SIG-M5 (cell line): ENCODE measurements at places on chromosomes 12 and 14.

GRCh38 chr12:106945261-106945851, 10.4 kb upstream of the TMEM263 start:
- DNase-seq: no peak

GRCh38 chr12:57539134-57539768, 7.7 kb downstream of the DCTN2 start:
- no peak for DNase-seq

DNA sequence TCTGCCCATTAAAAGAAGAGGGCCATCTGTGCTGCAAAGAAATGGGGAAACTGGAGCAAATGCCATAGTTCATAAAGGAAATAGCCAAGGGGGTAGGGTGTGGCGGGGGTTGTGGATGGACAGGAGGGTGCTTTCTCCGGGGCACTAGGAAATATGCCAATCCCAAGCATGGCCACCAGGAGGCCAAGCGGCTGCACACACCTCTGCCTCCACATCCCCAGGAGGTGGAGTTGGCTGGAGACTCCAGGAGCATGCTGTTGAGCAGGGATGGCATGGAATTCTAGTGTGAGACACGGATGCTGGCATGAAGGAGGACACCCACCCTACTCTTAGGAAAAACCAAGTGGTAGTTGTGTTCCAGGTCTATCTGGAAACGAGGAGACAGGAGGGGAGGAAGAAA, 25.2 kb downstream of the NID2 start:
- no peak for DNase-seq

DNA sequence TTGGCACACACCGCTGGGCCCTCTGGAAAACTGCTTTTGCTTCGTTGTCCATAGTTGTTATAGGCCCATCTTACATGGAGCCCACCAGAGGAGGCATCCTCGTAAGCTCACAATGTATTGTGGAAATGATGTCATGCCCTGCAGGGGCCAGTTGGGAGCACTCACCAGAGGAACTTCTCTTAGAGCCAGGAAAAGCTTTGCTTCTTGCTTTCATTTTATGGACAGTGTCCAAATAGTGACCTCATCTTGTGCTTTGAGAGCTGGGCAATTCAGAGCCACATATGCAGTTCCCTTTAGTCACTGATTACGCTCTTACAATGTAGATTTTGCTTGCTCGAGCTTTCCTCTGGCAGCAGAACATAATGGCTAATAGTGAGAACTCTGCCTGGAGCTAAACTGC, 275.6 kb downstream of the AACS start:
- DNase-seq: no peak

GRCh38 chr14:29858299-29858698, 69.3 kb downstream of the PRKD1 start:
- no peak for DNase-seq

DNA sequence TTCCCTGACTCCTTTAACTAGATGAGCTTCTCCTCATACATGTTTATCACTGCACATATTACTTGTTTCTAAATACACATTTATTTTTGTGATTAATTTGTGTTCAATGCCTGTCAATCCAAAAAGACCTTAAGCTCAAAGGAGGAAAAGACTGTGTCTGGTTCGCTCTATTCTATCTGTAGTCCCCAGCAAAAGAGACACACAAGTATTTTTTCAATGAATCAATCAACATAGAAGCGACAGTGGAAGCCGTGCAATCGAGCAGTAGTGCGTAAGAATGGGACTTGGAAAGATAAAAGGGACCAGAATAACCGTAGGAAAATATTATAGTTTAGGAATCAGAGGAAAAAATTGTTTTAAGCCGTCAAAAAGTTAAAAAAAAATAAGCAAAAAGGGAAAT, 951 bp downstream of the WDHD1 start:
- DNase-seq: no peak

DNA sequence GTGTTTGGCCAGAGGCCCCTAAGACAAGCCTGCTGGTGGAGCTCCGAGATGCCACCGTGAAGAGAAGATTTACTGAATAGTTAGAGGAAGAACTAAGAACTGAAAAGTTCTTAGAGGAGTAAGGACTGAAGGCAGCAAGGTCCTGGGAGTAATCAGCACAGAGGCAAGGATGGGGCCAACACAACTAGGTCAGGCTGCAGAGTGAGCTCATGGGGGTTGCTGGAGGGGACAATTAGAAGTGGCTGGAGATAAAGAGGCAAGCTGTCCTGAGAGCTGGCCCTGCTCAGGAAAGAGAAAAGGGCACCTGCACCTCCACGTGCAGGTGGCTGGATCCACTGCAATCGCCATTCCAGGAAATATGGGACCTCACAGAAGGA, 52.7 kb downstream of the NFKBIA start:
- DNase-seq: no peak

DNA sequence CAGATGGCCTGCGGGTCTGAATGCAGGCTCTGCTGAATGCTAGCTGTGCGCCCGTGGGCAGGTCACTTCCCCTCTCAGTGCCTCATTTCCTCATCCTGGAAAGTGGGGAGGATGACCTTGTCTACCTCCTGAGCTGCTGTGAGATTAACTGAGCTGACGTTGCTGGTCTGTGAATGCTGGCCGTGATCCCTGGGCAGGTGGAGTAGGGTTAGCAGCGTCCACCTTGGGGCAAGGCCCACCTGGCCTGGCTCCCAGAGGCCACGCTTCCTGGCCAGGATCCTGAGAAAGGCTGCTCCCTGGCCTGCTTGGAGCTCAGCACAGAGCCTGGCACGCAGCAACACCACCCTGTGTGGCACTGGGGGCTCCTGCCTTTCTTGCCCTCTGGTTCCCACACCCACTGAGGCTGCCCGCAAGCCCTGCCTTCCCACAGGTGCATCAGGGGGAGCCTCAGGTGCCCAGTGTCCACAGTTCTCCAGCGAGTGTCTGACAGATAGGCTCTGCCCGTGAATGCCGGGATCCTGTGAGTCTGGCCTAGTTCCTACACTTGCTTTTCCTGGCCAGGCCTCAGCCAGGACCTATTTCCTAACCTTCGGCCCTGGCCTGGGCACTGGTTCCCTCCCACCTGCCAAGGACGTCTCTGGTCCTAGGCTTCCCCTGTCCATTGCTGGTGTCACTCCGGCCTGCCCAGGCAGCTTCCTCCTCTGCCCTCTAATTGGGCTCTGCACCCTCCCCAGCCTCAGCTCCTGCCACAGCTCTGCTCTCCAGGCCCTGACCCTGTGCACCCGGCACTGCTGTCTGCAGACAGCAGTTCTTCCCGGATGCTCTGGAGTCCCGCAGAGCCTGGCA, 37.2 kb upstream of the TDRD9 start:
- DNase-seq: no peak

DNA sequence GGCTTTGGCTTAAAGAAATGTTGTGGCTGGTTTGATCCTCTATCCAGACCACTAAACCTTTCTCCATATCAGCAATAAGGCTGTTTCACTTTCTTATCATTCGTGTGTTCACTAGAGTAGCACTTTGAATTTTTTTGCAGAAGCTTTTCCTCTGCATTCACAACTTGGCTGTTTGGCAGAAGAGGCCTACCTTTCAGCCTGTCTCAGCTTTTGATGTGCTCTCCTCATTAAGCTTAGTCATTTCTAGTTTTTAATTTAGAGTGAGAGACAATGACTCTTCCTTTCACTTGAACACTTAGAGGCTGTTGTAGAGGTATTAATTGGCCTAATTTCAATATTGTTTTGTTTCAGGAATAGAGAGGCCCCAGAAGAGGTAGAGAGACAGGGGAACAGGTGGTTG, 13.8 kb downstream of the KCNMB4 start:
- no peak for DNase-seq

DNA sequence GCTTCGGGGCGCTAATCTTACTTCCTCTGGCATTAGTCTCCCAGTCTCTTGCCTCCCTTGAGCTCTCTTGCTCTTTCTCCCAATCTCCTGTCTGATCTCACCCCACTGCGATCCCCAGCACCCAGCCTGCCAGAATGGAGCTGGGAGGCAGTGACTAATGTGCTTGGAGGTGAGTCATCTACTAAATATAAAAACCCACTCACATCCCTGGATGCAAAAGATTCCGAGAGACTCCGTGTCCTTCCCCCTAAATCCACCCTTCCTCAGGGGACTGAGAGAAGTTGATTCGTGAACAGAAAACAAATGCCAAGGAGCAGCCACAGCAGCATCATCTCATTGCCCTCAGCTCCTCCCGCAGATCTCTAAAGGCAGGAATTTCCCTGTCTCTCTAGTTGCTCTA, 45.7 kb upstream of the KCNA5 start:
- no peak for DNase-seq

GRCh38 chr12:103348935-103349334, 146.8 kb downstream of the C12orf42 start:
- no peak for DNase-seq
